ENCODE measurements at places on chromosomes 2 and 18.

- no peak for DNase-seq
These were observed 77.7 kb upstream of the ALKAL2 start for GRCh38 chr2:365367-366275.

GRCh38 chr2:238129166-238130010 is 9.1 kb upstream of the KLHL30 start:
- no peak for DNase-seq

DNA sequence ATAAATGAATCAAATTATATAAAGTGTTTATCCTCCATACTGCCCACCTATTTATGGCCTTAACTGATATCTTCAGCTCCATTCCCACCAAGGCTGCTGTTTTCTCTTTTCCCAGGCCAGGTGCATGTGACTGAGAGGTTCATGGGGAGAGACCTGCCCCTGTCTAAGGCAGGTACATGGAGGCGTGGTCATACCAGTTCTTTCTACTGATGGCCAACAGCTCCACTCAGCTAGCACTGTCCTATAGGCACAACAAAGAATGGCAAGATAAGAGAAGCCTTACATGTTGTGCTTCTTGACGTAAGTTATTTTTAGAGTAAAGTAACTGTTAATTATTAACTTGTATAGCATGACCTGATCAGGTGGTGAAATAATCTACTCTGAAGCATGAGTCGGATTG is 16.8 kb downstream of the AKAIN1 start:
- DNase-seq = no peak

DNA sequence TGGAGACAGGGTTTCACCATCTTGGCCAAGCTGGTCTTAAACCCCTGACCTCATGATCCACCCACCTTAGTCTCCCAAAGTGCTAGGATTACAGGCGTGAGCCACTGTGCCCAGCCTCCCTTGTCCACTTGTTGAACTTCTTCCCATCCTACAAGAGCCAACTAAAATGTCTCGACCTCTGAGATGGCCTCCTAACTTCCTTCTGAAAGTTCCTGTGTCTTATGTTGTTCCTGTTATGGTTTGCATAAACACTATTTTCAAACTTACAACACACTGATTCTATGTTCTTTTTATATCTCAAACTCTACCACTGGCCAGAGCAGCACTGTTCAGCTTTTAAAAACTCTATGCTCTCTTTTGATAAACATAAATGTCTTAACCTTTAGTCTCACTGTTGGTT is 63.3 kb upstream of the UGP2 start:
- no peak for DNase-seq

- DNase-seq = no peak
These were observed 214.6 kb downstream of the SETBP1 start for GRCh38 chr18:44895176-44895798.

- DNase-seq = no peak
These were observed 33.9 kb downstream of the MBP start for GRCh38 chr18:77098538-77099174.

- DNase-seq = no peak
These were observed 114.0 kb upstream of the SLC39A10 start for GRCh38 chr2:195543063-195543462.

DNA sequence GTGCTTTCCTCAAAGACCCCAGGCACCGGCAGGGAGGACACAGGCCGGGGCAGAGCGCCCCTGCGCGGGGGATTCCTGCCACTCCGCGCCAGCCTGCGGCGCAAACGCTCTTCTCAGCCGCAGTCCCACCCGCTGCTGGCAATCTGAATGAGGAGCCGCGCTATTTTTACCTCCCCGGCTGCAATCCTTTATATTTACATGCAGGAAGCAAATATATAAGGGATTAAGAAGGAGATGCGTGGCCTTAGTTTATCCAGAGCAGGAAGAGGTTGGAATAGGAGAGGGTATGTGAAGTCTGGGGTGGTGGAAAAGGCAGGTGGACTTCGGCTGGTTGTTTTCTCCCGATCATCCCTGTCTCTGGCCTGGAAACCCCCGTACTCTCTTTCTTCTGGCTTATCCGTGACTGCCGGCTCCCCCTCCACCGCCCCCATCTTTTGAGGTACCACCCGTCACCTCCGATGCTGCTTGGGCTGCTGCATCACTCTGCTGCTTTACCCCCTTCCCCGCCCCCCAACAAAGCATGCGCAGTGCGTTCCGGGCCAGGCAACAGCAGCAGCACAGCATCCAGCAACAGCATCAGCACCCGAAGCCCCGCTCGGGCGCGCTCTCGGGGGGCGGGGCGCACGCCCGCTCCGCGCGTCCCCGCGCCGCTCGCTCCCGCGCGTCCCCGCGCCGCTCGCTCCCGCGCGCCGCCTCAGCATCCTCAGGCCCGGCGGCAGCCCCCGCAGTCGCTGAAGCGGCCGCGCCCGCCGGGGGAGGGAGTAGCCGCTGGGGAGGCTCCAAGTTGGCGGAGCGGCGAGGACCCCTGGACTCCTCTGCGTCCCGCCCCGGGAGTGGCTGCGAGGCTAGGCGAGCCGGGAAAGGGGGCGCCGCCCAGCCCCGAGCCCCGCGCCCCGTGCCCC is at the start of gene ADAM23:
Gene ADAM23 (plus strand): TSS at position 700 of the 902 bp plus-strand sequence. CDS start 335 bp downstream, outside the sequence.
- peak; percentile 41 for DNase-seq

GRCh38 chr2:164896634-164897355 is 55.2 kb upstream of the COBLL1 start:
- no peak for DNase-seq

DNA sequence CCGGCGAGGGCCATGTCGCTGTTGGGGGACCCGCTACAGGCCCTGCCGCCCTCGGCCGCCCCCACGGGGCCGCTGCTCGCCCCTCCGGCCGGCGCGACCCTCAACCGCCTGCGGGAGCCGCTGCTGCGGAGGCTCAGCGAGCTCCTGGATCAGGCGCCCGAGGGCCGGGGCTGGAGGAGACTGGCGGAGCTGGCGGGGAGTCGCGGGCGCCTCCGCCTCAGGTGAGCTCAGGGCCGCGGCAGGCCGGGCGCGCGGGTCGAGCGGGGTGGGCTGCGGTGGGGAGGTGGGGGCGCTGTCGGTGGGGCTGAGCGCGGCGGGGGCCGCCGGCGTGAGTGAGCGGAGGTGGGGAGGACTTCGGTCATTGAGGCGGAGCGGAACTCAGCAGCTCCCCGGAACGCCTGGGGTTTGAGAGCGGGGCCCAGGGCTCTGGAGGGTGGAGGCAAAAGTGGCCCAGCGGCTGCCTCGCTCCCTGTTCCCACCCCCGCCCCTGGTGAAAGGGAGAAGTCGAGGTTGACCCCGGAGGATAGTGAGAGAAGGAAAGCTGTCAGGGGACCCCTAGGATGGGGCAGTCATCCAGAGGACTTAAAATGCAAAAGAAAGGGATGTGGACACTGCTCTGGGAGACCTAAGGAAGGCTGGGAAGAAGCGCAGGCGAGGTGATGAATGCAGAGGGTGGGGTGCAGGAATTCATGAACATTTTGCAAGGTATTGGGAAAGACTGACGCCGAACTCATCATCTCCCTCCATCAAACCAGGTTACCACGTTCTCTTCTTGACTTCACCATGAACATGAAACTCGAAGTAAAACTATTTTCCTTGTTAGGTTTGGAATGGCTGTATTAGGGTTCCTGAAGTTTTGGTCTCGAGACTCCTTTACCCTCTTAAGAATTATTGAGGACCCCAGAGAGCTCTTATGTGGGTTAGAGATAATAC is 633 bp downstream of the MALT1 start:
- peak; percentile 24 for DNase-seq
